GM10248 (cell line): ENCODE measurements at places on chromosomes 5 and 9.

GRCh38 chr5:150627731-150628545 lies 12.5 kb upstream of the SYNPO start:
- DNase-seq, result no peak

- DNase-seq, result no peak
Observed at GRCh38 chr5:143147902-143148301, 255.6 kb downstream of the NR3C1 start.

DNA sequence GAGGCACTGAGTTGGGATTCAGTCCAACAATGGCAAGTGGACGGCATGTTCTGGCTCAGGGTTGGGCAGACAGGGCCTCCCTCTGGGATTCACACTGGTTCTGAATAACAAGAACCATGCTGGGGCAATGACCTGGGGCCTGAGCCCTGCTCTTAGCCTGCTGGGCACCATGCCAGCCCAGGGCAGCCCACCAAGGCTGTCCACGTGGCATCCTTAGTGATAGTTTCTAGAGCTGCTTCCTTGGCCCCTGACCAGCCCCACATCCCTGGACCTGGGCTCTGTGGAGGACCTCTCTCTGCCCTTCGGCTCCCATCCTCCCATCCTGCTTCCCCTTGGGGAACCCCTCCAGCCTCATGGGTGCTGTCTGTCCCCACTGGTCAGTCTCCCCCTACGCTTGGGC lies 22.3 kb upstream of the OLFM1 start:
- DNase-seq, result no peak

DNA sequence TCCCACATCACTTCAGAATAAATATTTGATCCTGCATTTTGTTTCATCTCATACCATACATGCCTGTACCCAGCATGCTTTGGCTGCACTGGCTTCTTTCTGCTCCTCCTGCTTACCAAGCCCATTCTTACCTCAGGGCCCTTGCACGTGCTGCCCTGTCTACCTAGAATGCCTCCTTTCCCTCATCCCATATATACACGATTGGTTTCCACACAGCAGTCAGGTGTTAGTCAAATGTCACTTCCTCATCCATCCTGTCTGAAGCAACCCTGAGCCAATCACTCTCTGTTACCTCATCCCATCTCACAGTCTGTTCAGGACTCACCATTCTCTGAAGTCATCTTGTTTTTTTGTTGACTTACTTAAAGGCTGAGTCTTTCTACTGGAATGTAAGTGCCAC lies 30.3 kb downstream of the CAST start:
- DNase-seq, result no peak

GRCh38 chr5:581266-581665 lies 30.9 kb upstream of the CEP72 start:
- no peak for DNase-seq

GRCh38 chr5:111733571-111733970 lies 23.4 kb downstream of the NREP start:
- DNase-seq, result no peak

DNA sequence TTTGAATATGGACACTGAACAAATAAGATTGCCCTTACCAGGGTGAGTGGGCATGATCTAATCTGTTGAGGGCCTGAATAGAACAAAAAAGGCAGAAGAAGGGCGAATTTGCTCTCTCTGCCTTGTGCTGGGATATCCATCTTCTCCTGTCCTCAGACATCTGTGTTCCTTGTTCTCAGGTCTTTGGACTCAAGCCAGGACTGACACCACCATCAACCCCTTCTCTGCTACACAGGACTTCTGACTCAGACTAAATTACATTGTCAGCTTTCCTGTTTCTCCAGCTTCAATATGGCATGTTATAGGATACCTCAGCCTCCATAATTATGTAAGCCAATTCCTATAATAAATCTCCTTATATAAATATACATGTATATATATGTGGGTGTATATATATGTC lies 40.8 kb upstream of the SLCO6A1 start:
- no peak for DNase-seq
